Activated effector memory CD4-positive, alpha-beta T cell treated with Interleukin-2 at 50 U/mL for 16 hours (primary cell): ENCODE measurements at places on chromosomes 1 and 21.

DNA sequence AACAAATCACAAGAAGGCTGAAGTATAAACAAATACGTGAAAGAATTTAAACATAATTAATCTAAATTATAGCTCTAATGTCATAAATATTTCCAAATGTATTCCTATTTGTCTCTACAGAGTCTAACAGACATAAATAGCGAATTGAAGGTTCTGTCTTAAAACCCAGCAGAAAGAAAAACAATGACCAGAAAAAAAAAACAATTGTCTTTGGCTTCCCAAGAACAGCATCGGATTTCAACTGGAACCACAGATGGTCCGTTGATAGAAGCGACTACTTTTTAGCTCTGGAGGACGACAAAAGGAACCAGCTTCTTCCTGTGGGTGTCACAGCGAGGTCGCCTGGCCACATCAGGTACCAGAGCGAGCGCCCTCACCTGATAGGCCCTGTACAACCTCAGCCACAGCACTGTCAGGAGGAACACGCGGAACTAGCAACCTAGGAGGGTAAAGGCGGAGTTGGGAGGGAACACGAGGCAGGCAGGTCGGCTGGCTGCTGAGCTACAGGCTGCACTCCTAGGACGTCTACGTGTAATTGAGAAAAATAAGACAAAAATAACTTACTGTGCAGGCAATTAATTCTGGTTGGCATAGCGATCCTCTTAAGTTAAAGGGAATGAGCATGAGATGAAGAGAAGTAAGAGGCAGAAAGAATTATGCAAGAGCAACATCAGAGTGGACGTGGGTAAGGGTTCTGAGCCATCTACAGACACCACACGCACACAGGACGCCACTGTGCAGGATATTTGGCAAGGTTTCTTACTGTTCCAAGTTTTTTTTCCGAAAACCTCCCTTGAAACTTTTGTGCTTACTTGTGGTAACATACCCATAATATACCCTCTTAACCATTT, 16.7 kb upstream of the PRDM15 start:
- DNase-seq: peak; percentile 46

GRCh38 chr1:226891846-226892523, 21.6 kb downstream of the PSEN2 start:
- no peak for DNase-seq

DNA sequence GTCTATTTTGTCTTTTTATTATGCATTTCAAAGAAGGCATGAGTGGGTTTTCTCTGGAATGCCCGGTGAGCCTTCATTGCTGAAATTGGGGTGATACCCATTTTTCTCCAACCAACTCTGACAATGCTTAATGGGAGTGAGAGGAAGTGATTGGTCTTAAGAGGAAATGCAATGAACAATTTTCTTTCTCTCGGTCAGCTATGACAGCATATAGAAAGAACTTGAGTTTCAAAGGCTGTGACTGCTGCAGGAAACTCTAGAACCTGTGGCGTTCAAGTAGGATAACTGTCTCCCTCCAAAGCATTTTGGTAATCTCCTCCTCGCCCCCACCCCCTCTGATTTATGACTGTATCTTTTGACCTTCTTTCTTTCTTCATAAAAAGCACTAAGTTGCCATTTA, 155.9 kb downstream of the LYPLAL1 start:
- DNase-seq: no peak

DNA sequence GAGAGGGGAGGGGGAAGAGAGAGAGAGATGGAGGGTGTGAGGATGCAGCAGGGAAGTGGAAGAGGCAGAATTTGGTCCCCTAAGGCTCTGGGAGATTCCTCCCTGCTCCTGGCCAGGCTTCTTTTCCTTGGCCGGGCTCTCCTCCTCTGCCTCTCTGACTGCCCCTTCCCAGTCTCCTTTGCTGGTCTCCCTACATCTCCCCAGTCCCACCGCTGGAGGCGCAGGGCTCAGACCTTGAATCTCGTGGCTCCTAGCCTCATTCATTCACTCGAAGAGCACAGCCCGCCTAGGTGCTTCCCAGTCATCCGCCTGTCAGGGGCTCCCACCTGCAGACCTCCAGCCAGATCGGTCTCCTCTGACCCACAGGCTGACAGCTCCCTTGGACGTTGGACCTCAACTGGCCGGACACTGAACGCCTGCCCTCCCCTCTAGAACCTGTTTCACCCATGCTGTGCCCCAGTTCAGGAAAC, 76.5 kb downstream of the VWA5B1 start:
- DNase-seq: no peak

DNA sequence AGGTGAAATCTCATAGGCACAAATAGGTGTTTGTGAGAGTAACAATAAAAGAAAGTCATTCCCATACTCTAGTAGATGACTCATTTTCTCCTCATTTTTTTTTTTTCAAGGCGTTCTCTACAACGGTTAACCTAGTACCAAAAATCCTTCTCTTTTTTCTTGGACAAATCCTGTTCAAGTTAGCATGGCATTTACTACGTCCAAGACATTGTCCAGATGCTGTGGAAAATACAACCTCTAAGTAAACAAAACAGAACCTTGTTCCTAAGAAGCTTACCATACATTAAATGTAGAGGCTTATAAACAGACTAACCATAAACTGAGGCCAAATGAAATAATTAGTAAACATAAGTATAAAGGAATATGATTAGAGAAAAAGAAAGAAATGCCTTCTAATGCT, 76.2 kb upstream of the RGS4 start:
- no peak for DNase-seq

GRCh38 chr1:151897991-151898431, 11.3 kb downstream of the THEM4 start:
- DNase-seq: no peak

DNA sequence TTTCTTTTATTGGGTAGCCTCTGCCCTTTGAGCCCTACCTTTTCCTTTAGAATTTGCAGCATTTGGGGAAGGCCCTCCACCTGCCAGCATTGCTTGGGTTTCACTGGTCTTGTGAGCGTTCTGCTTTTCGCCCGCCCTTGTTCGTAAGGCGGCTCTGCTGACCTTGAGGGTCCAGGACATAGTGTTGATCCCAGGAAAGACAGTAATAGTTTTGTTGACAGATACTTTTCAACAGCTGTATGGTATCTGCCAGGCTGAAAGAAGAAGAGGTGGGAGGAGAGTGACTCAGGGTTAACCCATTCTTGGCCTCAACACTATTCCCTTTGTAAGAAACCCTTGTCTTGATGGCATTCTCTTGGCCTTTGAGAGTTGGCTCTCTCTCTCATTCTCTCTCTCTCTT, 113.4 kb upstream of the SPAG17 start:
- DNase-seq: no peak

GRCh38 chr1:101293461-101294051, 56.7 kb downstream of the S1PR1 start:
- DNase-seq: no peak

GRCh38 chr1:161379071-161379470, 11.4 kb upstream of the CFAP126 start:
- DNase-seq: no peak

- no peak for DNase-seq
These were observed 12.4 kb upstream of the GPR61 start for GRCh38 chr1:109527098-109527811.

DNA sequence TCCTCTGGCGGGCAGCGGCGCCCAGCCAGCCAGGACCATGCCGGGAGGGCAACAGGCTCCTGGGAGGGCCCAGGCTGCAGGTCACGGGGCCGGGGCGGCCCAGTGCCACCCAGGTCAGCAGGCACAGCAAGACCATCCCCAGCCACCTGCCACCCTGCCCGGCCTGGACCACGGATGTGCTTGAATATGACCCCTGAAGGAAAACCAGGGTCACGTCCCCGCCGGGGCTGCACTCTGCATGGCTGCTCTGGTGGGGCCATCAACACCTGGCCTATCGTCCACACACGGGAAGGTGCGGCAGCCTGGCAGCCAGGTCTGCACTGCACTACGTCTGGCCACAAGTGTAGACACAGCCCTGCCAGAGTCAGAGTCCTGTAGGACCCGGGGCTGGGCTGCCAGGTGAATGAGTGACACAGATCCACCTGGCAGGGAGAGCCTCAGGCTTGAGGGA, 6.9 kb downstream of the WNT9A start:
- DNase-seq: no peak
